MG63 (cell line): ENCODE measurements at places on chromosomes 7 and 10.
A peak's percentile ranks its signal among the peaks of the same experiment; 100 is the strongest.

DNA sequence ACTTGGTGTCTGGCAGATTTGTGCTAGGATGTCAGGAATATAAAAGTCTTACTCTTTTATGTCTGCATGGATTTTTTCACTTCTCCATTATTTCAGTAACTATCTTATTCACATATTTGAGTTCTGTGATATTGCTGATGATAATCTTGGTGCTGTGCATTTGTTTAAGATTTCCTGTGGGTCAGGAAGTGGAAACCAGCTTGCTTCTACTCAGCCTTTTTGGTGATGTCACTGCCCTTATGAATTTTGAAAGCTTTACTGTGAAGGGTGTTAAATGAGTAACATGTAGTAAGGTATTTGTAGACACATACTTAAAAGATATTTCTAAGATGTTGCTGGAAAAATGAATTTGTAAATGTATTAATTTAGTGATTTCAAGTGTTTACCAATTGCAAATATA lies 69.5 kb upstream of the VOPP1 start:
- no peak for DNase-seq

DNA sequence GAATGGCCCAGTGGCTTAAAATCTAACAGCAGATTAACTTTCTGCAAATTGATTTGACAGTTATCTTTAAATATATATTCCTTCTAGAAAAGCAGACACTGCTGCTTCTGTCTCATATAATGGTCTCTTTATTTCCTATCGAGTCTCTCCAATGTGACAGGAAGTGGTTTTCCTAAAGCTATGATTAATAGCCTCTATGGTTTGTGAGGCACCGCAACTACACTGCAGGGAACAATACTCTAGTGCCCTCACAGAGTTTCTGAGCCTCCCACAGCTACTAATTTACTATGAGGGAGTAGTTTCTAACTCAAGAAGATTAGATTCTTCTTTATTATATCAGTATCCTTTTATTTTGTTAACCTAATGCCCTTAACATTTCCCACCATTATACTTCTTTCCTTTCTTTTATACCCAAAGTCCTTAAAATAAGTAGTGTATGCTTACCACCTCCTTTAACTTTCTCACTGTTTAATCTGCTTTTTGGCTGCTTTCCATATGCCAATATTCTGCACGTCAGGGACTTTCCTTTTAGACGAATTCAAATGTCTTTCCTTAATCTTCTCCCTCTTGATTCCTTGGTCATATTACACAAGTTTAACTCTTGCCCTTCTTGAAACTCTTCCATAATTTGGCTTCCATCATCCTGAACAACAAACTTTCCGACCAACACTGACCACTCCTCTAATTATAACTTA lies 23.8 kb upstream of the AHR start:
- no peak for DNase-seq

DNA sequence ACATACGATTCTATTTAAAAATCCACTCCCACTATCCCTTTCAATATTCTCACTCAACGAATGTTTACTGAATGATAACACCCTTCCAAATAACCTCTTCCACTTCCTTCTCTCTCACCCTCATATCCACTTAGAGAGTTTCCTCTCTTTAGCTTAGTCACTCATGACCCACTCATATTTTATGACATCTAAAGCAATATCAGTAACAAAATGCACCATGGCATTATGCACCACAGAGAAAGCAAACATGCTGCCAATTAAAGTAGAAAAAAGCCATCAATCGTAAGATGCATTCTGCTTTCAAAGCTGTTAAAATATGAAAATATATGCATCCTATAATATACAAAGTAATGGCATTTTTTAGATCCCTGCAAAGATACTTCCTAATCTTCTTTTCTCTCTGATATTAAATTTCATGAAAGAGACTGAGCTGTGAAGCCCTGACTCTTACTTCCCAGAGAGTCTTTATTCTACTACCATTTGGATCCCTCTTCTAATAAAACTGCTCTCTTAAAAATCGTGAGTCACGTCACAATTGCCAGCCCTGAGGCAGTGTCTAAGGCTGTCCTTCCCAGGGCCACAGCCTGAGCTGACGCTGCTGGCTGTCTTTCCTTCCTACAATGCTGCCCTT lies 283.0 kb upstream of the KLF6 start:
- DNase-seq = peak; percentile 7

- no peak for DNase-seq
Measured at GRCh38 chr7:91091631-91092030, 172.6 kb upstream of the FZD1 start.

DNA sequence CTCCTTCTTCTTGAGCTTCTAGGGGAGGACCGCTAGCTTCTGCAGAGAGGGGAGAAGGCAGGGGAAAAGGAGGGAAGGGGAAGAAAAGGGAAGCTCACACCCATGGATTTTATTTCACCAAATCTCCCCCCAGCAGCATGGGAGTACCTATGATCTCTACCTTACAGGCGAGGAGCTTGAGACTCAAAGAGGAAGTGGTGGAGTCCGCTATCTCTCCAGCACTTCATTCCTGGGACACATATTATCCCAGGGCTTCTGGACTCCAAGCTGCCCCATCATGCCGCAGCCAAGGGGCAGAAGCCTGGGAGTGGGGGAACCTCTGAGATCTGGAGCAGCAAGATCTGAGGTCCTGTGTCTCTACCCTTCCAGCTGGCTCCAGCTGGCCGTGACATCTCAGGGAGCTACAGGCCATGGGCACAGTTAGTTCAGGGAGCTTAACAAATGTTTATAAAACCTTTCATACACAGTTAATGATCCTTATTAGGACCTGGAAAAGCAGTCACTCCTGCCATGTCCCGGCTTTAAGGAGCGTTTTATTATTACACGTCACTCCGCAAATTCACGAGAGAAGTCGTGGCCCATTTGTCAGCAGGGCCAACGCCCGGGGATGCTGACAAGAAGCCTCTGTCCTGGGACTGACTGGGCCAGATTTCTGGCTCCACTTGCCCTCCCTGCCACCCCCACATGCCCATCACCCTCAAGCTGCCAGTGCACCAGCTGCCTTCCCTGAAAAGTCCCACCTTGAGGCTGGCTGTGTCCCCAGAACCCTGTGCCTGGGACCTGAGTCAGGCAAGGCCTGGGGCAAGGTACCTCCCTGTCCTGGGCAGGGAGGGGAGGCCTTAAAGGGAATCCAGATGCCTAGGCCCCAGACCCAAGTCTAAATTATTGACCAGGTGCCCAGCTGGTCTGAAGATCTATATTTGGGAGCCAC lies 132.1 kb upstream of the ZMIZ1 start:
- DNase-seq = peak; percentile 40

DNA sequence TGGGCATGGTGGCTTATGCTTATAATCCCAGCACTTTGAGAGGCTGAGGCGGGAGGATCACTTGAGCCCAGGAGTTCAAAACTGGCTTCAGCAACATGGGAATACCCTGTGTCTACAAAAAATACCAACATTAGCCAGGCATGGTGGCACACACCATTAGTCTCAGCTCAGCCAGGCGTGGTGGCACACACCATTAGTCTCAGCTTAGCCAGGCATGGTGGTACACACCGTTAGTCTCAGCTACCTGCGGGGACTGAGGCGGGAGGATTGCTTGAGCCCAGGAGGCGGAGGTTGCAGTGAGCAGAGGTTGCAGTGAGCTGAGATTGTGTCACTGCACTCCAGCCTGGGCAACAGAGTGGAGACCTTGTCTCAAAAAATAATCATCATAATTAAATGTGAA lies 9.0 kb downstream of the LRRC27 start:
- no peak for DNase-seq

DNA sequence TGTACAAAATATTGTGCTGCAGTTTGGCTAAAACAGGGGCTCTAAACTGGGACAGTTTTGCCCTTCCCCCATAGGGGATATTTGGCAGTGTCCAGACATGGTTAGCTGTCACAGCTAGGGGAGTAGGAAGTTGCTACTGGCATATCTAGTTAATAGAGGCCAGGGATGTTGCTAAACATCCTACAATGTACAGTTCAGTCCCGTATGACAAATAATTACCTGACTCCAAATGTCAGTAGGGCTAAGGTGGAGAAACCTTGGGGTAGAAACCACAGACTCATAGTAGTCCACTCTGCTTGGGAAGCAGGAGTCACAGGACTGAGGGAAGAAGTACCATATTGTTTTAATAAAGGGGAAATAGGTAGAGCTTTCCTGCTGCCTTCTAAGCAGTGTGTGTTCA lies 39.8 kb downstream of the WBP1L start:
- no peak for DNase-seq

DNA sequence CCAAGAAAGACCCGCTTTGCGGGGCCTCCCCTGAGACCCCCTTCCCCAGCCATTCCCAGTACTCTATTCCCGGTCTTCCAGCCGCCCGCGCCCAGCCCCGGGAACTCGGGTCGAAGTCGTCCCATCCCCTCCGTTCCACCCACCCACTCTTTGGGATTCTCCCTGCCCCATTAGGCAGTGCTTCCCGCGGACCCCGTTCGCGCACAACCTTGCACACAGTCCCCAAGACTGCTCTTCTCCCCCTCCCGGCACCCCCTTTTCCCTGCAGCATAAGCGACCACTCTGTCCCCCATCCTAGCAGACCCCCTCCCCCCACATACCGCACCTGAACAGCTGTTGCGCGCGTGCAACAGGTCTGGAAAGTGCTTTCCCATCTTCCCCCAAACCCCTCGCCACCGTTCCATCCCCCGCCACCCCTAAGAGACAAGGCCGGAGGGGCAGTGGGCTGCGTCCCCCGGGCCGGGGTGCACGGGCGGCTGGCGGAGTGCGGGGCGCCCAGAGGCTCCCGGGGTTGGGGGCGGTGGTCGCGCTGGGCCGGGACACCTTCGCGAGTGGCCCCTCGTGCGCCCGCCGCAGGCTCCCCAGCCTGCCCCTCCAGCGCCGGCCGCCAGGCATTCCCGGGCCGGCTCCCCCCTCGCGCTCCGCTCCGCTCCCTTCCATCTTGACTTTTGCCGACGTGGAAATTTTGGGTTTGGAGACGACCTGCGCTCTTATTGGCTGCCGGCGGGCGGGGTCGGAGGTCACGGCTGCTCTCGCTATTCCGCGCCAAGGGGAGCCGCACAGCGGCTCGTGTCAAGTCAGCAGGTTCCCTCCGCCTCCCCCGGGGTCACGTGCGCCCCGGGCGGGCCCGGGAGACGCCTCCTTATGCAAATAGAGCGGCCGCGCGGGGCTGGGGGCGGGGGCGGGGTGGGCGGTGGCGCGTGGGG lies 201.2 kb upstream of the NFE2L3 start:
- peak; percentile 86 for DNase-seq

- no peak for DNase-seq
Measured at GRCh38 chr10:75269605-75270004, 33.8 kb upstream of the COMTD1 start.

DNA sequence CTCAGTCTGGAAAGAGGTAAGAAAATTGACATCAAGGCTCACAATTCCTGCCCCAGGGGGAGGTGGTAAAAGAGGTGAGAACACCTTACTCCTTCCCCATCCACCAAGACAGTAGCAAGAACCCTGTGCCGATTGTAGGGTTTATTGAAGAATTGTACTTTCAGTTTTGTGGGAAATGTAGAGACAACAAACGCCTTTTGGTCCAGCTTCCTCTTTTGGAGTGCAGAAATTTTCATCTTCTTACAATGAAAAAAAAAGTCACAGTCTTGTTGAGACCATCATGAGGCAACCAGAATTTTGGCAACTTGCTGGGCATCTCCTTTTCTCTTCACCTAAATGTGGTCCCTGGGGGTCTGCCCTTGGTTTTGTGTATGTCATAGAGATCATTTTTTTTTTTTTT lies 217.7 kb downstream of the TMEM178B start:
- no peak for DNase-seq

DNA sequence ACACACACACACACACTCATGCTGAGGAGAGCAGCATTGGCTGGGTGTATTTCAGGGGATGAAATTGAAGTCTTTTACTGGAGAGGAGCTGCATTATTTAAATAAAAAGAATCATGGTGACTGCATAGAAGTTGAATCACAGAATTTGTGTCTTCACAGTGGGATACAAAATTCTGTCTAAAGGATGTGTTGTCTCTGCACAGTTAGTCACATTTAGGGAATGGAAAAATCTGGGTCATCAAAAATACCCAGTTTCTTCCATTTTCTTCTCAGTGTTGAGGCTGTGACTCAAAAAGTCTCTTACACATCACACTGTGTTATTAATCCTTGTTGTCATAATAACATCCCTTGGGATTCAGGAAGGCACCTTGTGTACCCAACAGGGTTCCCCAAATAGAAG lies 10.9 kb downstream of the PAPSS2 start:
- DNase-seq = no peak

DNA sequence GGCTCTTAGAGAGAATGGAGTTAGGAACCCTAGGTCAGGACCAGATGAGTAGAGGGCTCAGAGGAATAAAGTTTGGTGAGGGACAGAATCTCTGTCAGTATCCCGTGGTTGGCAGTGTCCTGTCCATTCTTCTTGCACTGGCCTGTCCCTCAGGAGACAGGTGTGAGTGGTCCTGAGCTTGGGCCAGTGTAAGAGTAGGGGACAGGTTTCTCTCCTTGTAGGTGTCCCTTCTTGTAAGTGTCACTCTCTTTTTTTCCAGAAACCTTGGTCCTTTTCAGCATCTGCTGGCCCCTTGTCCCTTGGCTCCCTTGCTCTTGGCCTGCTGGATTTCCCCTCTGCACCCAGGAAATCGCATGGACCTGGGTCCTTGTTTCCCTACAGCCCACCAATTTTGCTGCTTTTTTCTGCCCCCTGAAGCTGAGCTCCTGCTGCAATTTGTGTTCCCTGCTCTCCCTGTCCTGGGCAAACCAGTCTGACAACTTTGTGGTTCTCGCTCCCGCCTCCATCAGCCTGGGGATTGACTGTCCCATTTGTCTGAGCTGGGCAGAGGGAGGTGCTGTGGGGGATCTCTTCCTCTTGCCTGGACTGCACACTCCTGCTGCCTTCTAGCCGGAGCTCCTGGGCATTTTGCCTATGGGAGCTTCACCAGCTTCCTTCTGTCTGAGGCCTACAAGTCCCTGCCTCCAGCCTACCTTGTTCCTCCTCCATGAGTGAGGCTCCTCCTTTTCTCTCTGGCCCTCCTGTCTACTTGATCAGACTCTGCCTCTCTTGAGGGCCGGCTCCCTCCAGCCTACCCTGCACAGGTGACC lies 6.5 kb downstream of the TSPAN14 start:
- DNase-seq = peak; percentile 71

DNA sequence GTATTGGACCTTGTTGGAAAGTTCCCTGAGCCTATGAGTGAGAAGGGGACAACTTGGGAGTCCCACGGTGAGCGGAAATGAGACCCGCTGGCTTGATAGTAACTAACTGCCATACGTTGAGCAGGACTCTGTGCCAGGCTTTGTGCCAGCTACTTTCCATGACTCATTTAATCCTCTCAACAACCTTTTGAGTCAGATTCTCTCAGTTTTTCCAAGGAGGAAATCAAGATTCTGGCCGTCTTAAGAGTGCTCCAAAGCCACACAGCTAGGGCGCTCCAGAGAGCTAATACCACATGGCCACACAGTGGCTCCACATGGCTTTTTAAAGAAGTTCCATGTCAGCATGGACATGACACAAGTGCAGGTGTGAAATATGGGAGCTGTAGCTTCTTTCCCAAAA lies 55.7 kb downstream of the NOD1 start:
- peak; percentile 40 for DNase-seq

- no peak for DNase-seq
Measured at GRCh38 chr10:51124852-51125251, 50.6 kb downstream of the PRKG1 start.

DNA sequence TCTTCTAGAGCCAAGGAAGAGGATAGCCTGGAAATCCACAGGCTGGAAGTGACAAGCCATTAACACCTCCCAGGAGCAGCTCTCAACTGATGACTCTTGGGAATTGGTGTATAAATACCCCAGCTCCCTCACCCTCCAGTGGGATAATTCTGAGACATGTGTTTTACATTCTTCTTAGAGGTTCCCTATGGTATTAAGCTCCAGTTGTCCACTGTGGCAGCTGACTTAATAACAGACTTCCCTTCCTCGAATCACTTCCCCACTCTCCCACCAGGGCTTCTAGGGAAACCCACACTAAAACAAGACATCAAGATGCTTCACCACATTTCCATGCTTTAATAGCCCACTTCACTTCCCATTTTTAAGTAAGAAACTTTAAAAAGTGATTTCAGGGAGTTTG lies 47.2 kb downstream of the FAM107B start:
- no peak for DNase-seq
